ENCODE measurements at places on chromosomes 3 and 15. TPM values are rescaled to one million over a fixed set of nuclear protein-coding genes. Genes with fewer than 3 reads are reported as not detected.

The GLDN gene
- total RNA-seq: not detected

The ITIH3 gene
- total RNA-seq: not detected

The ZNF501 gene
- total RNA-seq: 3.7 TPM

The TRPM1 gene
- total RNA-seq: 0.60 TPM

The GRM7 gene
- not detected for total RNA-seq

The INTS14 gene
- total RNA-seq: 41.7 TPM

The CFAP92 gene
- 0.27 TPM for total RNA-seq

The TBC1D2B gene
- total RNA-seq: 24.8 TPM

The PIF1 gene
- total RNA-seq: 15.1 TPM

The RTP1 gene
- total RNA-seq: not detected

The COL8A1 gene
- 81.4 TPM for total RNA-seq

The RAB6B gene
- 1.1 TPM for total RNA-seq

The GMNC gene
- 0.54 TPM for total RNA-seq

The SPCS1 gene
- 189 TPM for total RNA-seq

The UBR1 gene
- 20.7 TPM for total RNA-seq
